ENCODE measurements at places on chromosomes 12 and 14.

DNA sequence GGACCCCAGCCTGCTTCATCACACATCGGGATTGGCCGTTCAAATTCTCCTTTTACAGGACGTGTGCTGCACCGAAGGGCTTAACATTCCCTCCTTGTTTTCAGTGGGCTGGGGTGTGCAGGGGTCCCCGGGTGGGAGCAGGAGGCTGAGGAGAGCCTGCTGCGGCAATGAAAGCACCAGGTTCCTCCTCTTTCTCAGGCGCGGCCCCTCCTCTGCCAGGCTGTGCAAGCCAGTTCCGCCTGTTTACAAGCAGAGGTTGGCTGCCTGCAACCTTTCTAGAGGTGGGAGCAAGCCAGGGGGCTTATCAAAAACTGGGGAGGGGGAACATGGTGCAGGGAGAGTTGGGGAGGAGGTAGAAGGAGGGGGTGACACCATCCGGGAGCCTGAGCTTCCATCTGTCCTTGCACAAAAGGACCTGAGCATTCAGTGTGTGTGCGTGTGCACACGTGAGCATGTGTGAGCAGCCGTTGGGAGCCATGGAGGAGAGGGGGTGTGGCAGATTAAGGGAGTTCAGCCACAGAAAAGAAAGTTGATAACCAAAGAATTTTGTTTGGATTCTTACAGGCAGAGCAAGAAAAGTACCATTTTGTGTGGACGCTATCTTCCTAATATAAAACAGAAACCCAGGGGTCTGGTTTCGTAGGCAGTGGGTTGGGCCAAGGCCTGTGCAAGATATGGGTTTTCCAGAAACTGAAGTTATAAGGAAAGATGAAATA, 108.8 kb upstream of the RFLNA start:
- no peak for DNase-seq

DNA sequence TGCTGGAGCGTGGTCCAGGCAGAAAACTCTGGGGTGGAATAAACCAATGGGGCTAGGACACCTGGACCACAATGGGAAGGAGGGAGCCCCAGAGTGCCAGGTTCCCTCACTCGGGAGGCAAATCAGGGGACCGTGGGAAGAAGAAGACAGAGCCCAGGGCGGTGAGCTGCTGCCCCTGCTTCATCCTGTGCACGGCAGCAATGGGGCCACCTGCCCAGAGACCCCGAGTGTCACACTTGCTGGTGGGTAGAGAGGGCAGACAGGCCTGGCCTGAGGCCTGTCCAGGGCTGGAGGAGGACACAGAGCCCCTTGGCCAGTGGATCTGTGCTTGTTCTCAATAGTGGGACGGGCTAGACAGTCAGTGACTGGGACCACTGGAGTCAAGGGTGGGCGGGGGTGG, 58.2 kb downstream of the DIO3 start:
- DNase-seq: no peak

GRCh38 chr14:94461526-94462218, 9.1 kb upstream of the SERPINA11 start:
- DNase-seq: no peak

DNA sequence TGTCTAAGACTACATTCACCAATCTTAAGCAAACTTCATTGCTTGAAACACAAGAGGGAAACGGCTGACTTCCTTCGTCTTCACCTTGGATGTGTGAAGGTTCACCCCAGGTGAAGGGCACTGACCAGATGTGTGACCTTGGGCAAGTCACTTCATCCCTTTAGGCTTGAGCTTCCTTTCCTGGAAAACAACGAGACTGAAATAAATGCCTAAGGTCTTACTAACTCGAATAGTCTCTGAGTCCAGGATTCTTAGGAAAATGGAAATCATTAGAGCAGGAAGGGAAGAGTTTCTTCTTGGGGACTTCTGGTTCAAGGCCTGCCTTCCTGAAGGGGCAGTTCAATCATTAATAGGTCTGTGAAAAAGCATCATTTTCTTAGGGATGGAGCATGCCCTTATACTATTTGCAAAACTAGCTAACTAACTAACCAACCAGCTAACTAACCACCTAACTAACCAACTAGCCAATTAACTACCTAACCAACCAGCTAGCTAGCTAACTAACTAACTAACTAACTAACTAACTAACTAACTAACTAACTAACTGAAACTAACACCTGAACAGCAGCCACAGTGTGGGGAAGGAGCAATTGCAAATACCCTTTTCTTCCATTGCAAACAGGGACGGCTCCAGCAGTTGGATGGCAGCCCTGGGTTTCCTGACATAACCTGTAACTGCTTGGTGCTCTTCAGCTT, 31.5 kb upstream of the EMP1 start:
- no peak for DNase-seq

DNA sequence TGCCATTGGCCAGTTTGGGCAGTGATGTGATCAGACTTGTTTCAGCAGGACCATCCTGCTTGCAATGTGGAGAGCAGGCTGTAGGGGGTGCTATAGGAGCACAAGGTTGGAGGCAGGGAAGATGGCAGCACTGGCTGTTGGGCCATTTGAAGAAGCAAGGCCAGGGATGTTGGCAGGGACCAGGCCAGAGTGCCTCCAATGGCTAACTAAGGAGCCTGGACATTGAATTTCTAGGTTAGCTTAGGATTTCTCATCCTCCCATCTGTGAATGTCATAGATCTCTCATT, 23.5 kb downstream of the FGF23 start:
- peak; percentile 25 for DNase-seq

Data from T follicular helper cell (primary cell).